Activated T-helper 2 cell treated with anti-CD3 and anti-CD28 coated beads, Interferon-gamma antibody, Interleukin-2, Interleukin-4, amounts not matched to agents 10 μg/mL and 5 μg/mL and 100 μg/mL, durations not matched to agents 14 hours and 24 hours and 36 hours (primary cell): ENCODE measurements at places on chromosomes 11 and 22. TPM values are rescaled to one million over a fixed set of nuclear protein-coding genes. Genes with fewer than 3 reads are reported as not detected.
A peak's percentile ranks its signal among the peaks of the same experiment; 100 is the strongest.

Gene KCNK7
- 0.78 and 2.0 TPM in 2 replicates for total RNA-seq

DNA sequence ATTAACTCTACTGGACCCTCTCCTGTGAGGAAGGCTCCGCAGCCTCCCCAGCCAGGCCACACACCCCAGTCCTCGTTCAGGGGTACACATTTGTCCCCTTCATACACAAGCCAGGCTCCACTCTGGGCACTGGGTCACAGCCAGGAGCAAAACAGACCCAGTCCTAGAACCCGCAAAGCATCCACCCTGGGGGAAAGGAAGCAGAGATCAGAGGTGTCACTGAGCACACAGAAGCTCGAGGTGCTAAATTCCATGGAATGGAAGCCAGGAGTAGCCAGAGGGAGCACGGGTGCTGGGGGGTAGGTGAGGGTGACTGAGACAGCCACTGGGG is 43.6 kb upstream of the TH start:
- DNase-seq, result peak; percentile 2
- no peak overlapping the region for H3K27ac ChIP-seq
- H3K36me3 ChIP-seq, result no peaks in the 10 kb centered on the region
- no peak overlapping the region for H3K4me3 ChIP-seq

DNA sequence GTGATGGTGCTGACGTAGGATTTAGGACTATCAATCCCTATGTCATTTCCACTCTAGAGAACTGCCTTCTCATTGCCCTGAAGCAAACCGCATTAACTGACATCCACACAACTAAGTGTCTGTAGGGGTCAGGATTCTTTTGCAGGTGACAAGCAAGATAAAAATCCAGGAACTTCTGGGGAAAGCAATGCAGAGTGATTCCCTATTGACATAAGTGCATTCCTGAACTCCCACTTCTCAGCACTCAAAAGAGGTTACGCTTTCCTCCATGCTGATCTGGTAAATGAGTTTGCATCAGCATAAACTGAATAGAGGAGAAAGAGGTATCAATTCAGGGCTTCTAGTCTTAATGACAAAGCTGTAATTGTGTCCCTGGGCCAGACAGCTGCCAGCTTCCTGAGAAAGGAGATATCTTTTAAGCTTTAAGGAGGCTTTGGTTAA is 224.6 kb upstream of the ISX start:
- H3K27me3 ChIP-seq, result no peaks in the 10 kb centered on the region
- H3K27ac ChIP-seq, result no peak overlapping the region
- no peaks in the 10 kb centered on the region for H3K36me3 ChIP-seq
- no peak overlapping the region for H3K4me3 ChIP-seq
- no peaks in the 10 kb centered on the region for H3K4me1 ChIP-seq

GRCh38 chr11:528166-528814 is 7.1 kb downstream of the HRAS start:
- no peaks in the 10 kb centered on the region for H3K4me1 ChIP-seq
- H3K27ac ChIP-seq, result no peak overlapping the region
- no peak for DNase-seq
- no peaks in the 10 kb centered on the region for H3K27me3 ChIP-seq

- no peak for DNase-seq
- no peaks in the 10 kb centered on the region for H3K36me3 ChIP-seq
- no peaks in the 10 kb centered on the region for H3K27me3 ChIP-seq
- no peaks in the 10 kb centered on the region for H3K4me1 ChIP-seq
- H3K27ac ChIP-seq, result no peak overlapping the region
Observed at GRCh38 chr11:42066113-42066512, 606.7 kb upstream of the LRRC4C start.

DNA sequence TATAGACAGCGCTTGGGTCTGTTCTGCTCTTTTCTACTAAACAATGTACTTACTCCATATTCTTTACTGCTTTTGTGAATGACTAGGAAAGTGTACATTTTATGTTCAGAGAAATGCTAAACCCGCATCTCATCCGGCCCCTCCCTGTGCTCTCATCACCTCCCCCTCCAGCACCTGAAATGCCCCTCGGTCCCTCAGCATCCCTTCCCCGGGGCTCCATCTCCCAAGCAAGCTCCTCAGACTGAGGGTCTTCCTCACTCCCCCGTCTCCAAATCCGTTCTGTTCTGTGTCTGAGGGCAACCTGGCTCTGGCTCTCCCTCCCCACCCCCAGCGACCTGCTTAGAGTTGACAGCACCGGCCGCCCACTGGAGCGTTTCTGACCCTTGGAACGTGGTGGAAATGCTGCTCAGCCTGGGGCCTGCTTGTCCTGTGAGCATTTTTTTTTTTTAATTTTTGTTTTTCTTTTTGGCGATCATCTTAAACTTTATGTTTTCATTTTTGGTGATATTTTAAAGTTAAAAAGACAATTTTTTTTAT is 1.4 kb downstream of the SELENOO start:
- H3K27ac ChIP-seq, result peak overlapping the region; percentile 60
- no peak for DNase-seq
- H3K27me3 ChIP-seq, result no peaks in the 10 kb centered on the region
- peaks cover 9% of the 10 kb centered on the region for H3K4me1 ChIP-seq

DNA sequence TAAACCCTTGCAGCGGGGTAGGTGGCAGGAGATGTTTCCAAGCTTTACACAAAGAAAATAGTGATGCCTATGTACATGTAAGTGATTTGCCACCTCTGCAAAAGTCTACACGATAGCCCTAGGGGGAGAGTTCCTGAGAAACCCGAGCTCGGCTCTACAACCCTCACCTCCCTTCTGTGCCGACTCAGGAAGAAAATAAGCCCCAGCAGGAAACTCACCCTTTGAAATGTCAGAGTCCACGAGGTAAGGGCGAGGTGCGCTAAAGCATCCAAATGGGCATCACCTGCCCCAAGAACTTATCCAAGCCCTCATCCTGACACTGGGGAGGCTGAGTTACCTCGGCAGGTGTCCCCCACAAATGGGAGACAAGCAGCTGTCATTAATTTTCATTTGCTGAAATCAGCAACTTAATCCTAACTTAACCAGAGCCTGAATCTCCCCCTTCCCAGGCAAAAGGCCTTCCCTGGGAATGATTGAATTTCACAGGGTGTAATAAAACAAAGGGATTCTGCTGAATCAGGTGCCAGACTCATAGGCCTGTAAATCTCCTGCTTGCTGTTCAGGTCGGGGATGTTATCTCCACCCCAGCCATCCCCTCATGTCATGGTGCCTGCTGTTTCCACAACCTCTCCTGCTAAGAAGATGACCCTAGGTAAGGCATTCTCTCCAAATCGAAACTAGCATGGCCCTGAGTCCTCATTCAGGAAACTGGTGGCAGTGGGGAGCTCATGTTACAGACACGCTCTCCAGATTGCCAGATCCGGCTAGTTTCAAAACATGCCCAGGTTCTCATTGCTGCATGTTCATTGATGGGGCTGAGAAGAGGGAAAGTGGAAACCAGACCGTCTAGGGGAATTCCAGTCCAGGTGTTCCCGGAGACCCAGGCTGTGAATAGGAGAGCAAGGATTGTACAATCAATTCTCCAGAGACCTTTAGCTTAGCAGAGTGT is 105.3 kb upstream of the KIRREL3 start:
- no peak overlapping the region for H3K4me3 ChIP-seq
- no peak overlapping the region for H3K27ac ChIP-seq
- H3K36me3 ChIP-seq, result no peaks in the 10 kb centered on the region
- H3K27me3 ChIP-seq, result no peaks in the 10 kb centered on the region
- no peak for DNase-seq
- H3K4me1 ChIP-seq, result no peaks in the 10 kb centered on the region

GRCh38 chr11:113553915-113554314 is 78.7 kb upstream of the DRD2 start:
- H3K4me3 ChIP-seq, result no peak overlapping the region
- H3K27ac ChIP-seq, result no peak overlapping the region
- peaks cover 15% of the 10 kb centered on the region for H3K27me3 ChIP-seq
- H3K4me1 ChIP-seq, result peaks cover 12% of the 10 kb centered on the region
- no peaks in the 10 kb centered on the region for H3K36me3 ChIP-seq
- DNase-seq, result no peak

- H3K4me3 ChIP-seq, result no peak overlapping the region
- H3K27me3 ChIP-seq, result no peaks in the 10 kb centered on the region
- H3K27ac ChIP-seq, result no peak overlapping the region
Observed at GRCh38 chr11:112249871-112250610, 10.6 kb downstream of the PLET1 start.
